Thoracic aorta (tissue), 2 donors: ENCODE measurements at places on chromosomes 7 and 10.

DNA sequence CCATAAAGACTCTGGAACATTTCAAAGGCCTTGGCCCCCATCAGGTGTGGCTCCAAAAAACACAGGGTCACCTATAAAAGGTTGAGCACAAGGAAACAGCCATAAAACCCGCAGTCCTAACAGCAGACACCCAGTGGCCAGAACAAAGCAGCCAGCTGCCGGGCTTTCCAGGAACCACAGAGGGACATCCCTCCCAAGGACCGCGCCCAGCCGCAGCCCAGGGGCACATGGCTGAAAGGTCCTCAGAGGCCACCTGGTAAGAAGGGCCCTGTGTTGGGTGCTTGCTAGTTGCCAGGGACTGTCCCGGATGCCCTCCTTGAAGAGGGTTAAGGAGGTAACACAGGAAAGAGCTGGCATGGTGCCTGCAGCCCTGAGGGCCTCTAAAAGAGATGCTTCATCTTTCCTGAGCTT, 32.7 kb downstream of the KCNMA1 start:
- H3K4me1 ChIP-seq = peaks cover 29% of the 10 kb centered on the region
- H3K27me3 ChIP-seq = no peaks in the 10 kb centered on the region
- H3K4me3 ChIP-seq = no peak overlapping the region
- DNase-seq = no peak
- no peaks in the 10 kb centered on the region for H3K36me3 ChIP-seq
- H3K27ac ChIP-seq = no peak overlapping the region

DNA sequence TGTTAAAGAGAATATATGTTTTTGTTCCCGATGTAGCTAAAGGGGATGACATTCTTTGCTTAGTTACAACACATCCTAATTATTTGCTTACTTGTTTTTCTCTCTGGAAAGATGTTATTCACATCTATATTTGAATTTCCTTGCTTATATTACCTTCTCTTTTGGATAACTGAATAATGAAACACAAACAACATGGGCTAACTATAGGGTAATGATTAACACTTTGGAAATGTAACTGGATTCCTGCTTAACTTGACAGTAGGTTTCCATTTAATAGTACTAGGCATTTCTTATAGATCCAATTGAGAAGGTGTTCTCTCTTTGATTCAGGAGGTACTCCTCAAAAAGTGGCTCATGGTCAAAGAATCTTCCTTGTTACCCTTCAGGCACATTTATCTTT, 141.1 kb downstream of the CCSER2 start:
- no peak overlapping the region for H3K27ac ChIP-seq
- H3K27me3 ChIP-seq = no peaks in the 10 kb centered on the region
- no peak overlapping the region for H3K4me3 ChIP-seq
- peaks cover 6% of the 10 kb centered on the region for H3K36me3 ChIP-seq

- H3K36me3 ChIP-seq = peaks cover 2% of the 10 kb centered on the region
- DNase-seq = no peak
- no peak overlapping the region for H3K4me3 ChIP-seq
- H3K27me3 ChIP-seq = no peaks in the 10 kb centered on the region
- peak overlapping the region; percentile 31 for H3K27ac ChIP-seq
Observed at GRCh38 chr10:51369903-51370302, 295.6 kb downstream of the PRKG1 start.

- no peaks in the 10 kb centered on the region for H3K27me3 ChIP-seq
- H3K4me3 ChIP-seq = no peak overlapping the region
- no peak overlapping the region for H3K27ac ChIP-seq
- no peak for DNase-seq
- H3K4me1 ChIP-seq = no peaks in the 10 kb centered on the region
Observed at GRCh38 chr7:12220389-12221046, 9.4 kb downstream of the TMEM106B start.

- H3K4me3 ChIP-seq = no peak overlapping the region
- DNase-seq = no peak
- H3K36me3 ChIP-seq = no peaks in the 10 kb centered on the region
- no peaks in the 10 kb centered on the region for H3K27me3 ChIP-seq
- no peak overlapping the region for H3K27ac ChIP-seq
Observed at GRCh38 chr10:128632694-128633093, 506.5 kb upstream of the MKI67 start.

- no peaks in the 10 kb centered on the region for H3K4me1 ChIP-seq
- DNase-seq = no peak
- H3K36me3 ChIP-seq = no peaks in the 10 kb centered on the region
- H3K27ac ChIP-seq = no peak overlapping the region
- H3K4me3 ChIP-seq = no peak overlapping the region
Observed at GRCh38 chr7:139117599-139118233, 8.2 kb upstream of the ZC3HAV1 start.

DNA sequence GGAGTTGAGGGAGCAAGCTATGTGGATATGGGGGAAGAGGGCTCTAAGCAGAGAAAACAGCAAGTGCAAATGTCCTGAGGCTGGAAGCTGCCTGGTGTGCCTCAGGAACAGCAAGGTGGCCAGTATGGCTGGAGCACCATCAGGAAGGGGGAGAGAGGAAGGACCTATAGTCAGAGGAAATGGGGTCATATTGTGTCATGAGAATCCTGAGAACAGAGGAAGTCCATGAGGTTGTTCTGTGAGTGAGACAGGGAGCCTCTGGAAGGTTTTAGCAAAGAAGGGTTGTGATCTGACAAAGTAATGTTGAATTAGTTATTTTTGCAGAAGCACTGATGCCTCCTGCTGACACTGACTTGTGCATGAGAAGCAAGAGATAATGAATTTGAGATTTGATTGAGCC, 204.3 kb downstream of the PTEN start:
- H3K27ac ChIP-seq = no peak overlapping the region
- peaks cover 22% of the 10 kb centered on the region for H3K4me1 ChIP-seq
- H3K27me3 ChIP-seq = no peaks in the 10 kb centered on the region
- DNase-seq = no peak
- H3K4me3 ChIP-seq = no peak overlapping the region
- no peaks in the 10 kb centered on the region for H3K36me3 ChIP-seq

DNA sequence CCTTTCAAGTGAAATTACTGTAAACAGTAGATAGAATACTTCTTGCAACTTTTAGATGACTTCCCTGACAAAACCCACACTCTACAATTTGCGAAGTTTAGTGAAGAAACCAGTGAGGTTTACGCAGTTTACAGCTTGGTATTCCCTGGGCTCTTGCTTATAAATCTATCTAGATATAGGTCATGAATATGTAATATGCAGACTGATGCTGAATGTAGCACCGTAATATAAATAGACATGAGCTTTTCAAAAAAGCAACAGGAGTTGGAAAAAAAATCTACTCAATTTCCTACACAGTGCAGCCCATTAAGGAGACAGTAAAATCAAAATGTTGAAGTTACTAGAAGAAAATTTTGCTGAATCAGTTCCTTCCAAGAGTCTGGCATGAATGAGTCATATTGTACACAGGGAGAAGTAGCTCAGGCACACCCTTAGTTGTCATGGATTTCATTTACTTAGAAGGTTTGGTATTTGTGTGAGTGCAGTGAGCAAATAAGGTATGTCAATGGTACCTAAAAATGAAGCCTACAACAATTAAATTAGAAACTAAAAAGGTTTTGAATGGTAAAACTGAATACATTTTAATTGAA, 67.7 kb upstream of the NEUROD6 start:
- H3K4me1 ChIP-seq = no peaks in the 10 kb centered on the region
- no peaks in the 10 kb centered on the region for H3K27me3 ChIP-seq
- H3K4me3 ChIP-seq = no peak overlapping the region
- H3K27ac ChIP-seq = no peak overlapping the region
- DNase-seq = no peak

- H3K27me3 ChIP-seq = no peaks in the 10 kb centered on the region
- no peak overlapping the region for H3K4me3 ChIP-seq
- H3K27ac ChIP-seq = no peak overlapping the region
- no peaks in the 10 kb centered on the region for H3K36me3 ChIP-seq
Observed at GRCh38 chr10:60957667-60958221, 13.8 kb upstream of the RHOBTB1 start.

- no peak overlapping the region for H3K27ac ChIP-seq
- H3K4me1 ChIP-seq = no peaks in the 10 kb centered on the region
- no peak for DNase-seq
Observed at GRCh38 chr7:152856351-152856750, 96.8 kb downstream of the ACTR3B start.

GRCh38 chr10:78457804-78458482, 424.3 kb downstream of the RPS24 start:
- no peaks in the 10 kb centered on the region for H3K27me3 ChIP-seq
- no peak overlapping the region for H3K4me3 ChIP-seq
- no peak overlapping the region for H3K27ac ChIP-seq
- H3K4me1 ChIP-seq = no peaks in the 10 kb centered on the region
- H3K36me3 ChIP-seq = no peaks in the 10 kb centered on the region

GRCh38 chr10:5589011-5589660, 64.4 kb downstream of the CALML3 start:
- no peak for DNase-seq
- no peak overlapping the region for H3K4me3 ChIP-seq
- no peaks in the 10 kb centered on the region for H3K36me3 ChIP-seq
- no peak overlapping the region for H3K27ac ChIP-seq
- peaks cover 30% of the 10 kb centered on the region for H3K4me1 ChIP-seq

DNA sequence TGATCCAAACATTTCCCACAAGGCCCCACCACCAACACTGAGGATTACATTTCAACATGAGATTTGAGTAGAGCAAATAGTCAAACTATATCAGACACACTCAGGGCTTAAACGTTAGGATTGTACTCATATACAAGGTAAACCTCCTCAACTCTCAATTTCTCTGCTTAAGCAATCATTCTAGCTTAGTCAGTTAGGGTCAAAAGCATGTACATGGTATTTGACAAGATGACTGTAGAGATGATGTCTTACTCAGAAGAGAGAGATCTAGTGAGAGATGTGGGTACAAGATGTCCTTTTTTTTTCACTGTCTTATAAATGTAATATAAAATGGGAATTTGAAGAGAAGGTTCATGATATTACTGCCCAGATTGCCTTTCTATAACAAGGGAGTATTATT, 270.1 kb downstream of the PRKG1 start:
- H3K4me1 ChIP-seq = peaks cover 30% of the 10 kb centered on the region
- no peak for DNase-seq
- no peaks in the 10 kb centered on the region for H3K27me3 ChIP-seq
- H3K27ac ChIP-seq = no peak overlapping the region

DNA sequence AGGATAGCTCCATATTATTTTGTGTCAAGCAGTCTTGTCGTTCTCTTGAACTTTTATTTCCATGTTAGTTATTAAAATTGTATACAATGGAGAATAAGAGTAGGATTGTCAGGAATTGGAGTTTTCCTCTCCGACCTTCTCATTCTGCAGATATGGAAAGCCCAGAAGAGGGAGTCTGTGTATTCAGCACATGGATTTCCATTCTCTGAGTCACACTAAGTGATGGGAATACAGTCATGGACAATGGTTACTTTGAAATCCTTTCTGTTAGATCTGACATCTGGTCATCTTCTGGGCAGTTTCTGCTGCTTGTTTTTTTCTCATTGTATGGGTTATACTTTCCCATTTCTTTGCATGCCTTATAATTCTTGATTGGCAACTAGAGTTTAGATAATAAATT, 5.0 kb upstream of the TASOR2 start:
- H3K4me3 ChIP-seq = no peak overlapping the region
- no peak for DNase-seq
- no peak overlapping the region for H3K27ac ChIP-seq
- no peaks in the 10 kb centered on the region for H3K4me1 ChIP-seq
- H3K36me3 ChIP-seq = no peaks in the 10 kb centered on the region

DNA sequence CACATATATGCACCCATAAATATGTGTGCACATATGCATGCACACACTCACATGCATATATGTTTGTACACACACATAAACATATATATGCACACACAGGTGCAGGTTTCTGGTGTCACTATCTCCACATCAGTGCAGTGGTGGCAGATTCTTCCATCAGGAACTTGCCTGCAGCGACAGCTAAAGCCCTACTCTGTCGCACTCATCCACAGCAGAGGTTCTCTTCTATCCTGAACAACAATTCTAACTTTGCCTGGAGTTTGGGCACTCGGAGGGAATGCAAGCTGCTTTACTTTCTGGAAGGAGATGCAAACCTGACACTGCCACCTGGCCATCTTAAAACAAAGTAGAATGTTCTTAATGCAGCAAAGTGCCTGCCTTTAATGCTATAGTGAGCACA, 745.8 kb downstream of the GRID1 start:
- H3K27me3 ChIP-seq = no peaks in the 10 kb centered on the region
- no peak overlapping the region for H3K27ac ChIP-seq

- H3K4me3 ChIP-seq = no peak overlapping the region
- no peak overlapping the region for H3K27ac ChIP-seq
- no peaks in the 10 kb centered on the region for H3K27me3 ChIP-seq
- DNase-seq = no peak
Observed at GRCh38 chr10:33363106-33363505, 28.6 kb upstream of the NRP1 start.

GRCh38 chr7:64893401-64893800, 9.7 kb upstream of the ZNF273 start:
- peaks cover 34% of the 10 kb centered on the region for H3K4me1 ChIP-seq
- H3K4me3 ChIP-seq = no peak overlapping the region
- no peaks in the 10 kb centered on the region for H3K27me3 ChIP-seq
- no peaks in the 10 kb centered on the region for H3K36me3 ChIP-seq
